SK-N-MC (cell line): ENCODE measurements at places on chromosomes 3 and 15.

GRCh38 chr3:138916824-138917223, 30.1 kb downstream of the FOXL2 start:
- DNase-seq: no peak

DNA sequence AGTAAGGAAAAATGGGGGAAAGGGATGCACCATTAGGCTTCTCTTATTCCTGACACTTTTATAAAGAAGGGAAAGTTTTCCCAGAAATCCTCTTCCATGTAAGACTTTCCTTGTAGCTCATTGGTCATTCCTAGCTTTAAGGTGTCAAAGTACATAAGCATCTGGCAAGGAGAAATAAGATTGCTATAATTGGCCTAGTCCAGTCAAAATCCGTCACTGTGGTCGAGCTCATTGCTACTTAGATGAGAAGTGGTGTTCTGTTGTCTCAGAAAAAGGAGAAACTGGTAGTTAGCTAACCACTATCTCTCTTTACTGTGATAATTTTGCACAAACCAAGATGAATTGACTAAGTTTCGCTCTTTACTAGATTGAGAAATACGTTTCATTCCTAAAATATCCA, 370.1 kb downstream of the CNTN4 start:
- DNase-seq: no peak

DNA sequence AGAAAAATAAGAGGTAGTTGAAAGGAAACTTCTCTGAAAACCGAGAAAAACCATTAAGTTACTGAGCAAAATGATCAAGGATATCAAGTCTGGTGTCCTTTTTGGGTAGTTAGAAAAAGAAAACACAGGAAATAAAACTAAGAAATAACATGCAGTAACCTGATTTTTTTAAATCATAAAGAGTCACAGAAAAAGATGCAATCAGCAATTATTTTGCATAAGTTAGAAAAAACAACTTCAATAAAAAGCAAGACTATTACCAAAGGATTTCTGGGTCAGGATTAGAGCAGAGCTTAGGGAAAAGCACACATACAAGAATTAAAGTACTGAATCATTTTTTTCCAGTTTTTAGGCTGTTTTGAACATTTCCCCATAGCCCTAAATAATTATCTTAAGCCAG, 28.5 kb upstream of the ANO10 start:
- no peak for DNase-seq

GRCh38 chr15:90683876-90684275, 33.3 kb upstream of the BLM start:
- DNase-seq: no peak

DNA sequence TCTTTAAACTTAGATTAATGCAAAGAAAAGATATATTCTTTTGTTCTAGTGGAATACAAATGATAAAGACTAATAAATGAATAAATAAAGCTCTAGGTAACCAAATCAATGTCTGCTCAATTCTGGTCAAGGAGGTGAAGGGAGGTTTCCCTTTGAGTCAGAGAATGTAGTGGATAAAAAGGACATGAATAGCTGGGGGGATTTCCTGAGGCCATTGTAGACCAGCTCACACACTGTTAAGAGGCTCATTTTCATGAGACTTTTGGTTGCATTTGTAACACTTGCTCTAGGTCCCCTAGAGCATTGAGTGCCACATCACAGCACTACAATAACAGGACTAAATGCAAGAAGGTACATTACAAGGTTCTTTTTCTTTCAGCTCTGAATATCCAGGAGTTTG, 170.7 kb downstream of the TIGIT start:
- DNase-seq: no peak
